Activated gamma-delta T cell treated with Interleukin-2 at 50 U/mL for 16 hours (primary cell): ENCODE measurements at places on chromosomes 16 and 17.
A peak's percentile ranks its signal among the peaks of the same experiment; 100 is the strongest.

DNA sequence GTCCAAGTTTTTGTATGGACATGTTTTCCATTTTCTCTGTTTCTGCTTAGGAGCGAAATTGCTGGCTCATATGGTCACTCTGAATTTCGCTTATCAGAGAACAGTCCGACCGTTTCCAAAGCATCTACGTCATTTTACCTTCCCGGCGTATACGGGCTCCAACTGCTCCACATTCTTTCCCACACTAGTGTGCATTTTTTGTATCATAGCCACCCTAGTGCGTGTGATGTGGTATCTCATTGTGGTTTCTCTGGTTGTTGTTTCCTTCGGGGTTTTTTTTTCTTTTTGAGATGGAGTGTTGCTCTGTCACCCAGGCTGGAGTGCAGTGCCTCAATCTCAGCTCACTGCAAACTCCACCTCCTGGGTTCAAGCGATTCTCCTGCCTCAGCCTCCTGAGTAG is 31.0 kb upstream of the BHLHA9 start:
- DNase-seq: no peak

- DNase-seq: no peak
Measured at GRCh38 chr16:19716183-19716582, 1.8 kb downstream of the KNOP1 start.

GRCh38 chr16:89286096-89286495 is 68.6 kb downstream of the ZNF778 start:
- no peak for DNase-seq

DNA sequence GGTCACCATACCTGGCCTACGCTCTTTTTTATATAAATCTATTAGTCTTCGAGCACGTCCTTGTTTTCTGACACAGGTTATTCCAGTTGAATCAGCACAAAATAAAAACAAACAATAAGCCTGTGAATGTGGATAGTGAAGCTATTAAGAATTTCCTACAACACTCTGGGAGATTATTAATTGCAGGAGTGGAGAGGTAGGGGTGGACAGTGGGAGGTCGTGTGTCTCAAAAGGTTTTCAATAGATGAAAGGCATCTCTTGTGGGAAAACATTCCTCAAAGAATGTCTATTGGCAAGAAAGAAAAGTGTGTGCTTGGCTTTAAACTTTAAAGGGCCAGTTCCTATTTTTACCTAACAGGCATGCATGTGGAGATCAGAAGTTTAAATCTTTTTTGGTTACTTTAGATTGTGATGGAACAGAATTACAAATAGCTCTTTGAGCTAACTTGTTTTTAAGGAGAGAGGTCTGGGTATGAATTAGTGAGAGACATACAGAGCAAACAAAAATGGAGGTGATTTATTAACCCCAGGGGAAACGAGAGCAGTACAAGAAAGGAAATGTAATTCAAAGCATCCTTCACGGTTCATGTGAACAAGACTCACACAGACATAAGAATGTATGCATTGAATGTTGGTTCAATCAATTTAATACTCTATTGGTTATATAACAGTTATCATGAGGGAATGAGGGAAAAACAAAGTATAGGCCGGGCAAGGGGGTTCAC is 9.0 kb downstream of the SMYD4 start:
- no peak for DNase-seq

- DNase-seq: no peak
Measured at GRCh38 chr17:40017422-40018080, 2.3 kb downstream of the CSF3 start.

DNA sequence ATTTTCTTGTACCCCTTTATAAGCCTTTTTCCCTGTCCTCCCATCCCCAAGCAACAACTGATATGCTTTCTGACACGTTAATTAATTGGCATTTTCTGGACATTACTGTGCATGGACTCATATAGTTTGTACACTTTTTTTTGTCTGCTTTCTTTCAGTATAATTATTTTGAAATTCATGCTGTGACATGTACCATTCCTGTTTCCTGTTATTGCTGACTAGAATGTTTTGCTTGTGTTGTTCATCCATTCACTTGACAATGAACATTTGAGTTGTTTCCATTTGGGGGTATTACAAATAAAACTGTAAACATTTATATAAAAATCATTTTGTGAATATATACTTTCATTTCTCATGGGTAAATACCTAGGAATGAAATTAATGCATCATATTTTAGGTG is 50.6 kb downstream of the RBBP6 start:
- no peak for DNase-seq

GRCh38 chr17:8726941-8727555 is 17.6 kb downstream of the CCDC42 start:
- DNase-seq: no peak

- DNase-seq: no peak
Measured at GRCh38 chr16:84996365-84996764, 15.0 kb downstream of the ZDHHC7 start.

DNA sequence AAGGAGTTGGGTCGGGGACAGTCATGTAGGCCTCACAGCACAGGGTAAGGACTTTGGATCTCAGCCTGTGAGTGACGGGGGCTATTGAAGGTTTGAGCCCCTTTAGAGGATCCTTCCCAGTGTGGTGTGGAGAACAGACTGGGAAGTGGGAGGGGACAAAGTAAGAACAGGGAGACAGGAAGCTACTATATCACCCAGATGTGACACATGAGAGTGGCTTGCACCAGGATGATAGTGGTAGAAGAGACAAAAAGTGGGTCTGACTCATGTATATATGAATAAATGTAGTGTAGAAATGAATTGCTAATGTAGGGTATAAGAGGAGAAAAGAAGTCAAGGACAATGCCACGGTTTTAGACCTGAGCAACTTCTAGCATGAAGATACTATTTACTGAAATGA is 4.5 kb downstream of the NUP93 start:
- no peak for DNase-seq

GRCh38 chr17:62008294-62008693 is 56.8 kb downstream of the MED13 start:
- DNase-seq: no peak

GRCh38 chr17:82236142-82236971 is 7.5 kb downstream of the SLC16A3 start:
- DNase-seq: peak; percentile 60

- DNase-seq: no peak
Measured at GRCh38 chr17:77600346-77600745, 358.2 kb upstream of the TNRC6C start.

- DNase-seq: no peak
Measured at GRCh38 chr17:14294876-14295275, 6.0 kb upstream of the HS3ST3B1 start.

DNA sequence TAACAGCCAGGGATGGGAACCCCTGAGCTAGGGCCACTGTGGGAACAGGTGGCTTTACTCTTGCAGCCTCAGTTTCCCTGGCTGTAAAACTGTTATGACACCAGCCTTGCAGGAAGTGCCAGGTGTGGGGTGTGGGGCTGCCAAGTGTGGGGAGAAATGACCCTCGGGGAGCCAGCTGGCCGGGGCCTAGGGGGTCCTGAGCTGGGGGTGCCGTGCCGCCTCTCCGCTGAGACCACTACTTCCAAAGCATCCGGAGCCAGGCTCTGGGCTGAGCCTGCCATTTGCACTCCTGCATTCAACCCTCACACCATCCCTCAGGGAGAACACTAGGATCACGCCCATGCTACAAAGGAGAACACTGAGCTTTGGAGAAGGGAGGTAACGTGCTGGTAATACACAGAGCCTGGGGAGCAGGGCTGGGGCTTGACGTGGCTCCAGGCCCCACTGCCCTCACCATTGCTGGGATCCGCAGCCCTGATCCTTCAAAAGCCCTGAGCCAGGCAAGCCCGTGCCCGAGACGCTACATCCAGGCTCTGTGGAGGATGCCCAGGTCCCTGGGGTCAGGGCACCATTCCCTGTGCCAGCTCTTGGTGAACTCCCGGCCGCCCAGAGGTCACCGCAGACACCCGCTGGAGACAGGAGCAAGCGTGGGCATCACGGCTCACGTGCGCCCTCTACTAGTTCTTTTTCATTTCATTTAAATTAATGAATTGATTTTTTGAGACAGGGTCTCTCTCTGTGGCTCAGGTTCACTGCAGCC is 28.8 kb upstream of the GINS2 start:
- peak; percentile 53 for DNase-seq

DNA sequence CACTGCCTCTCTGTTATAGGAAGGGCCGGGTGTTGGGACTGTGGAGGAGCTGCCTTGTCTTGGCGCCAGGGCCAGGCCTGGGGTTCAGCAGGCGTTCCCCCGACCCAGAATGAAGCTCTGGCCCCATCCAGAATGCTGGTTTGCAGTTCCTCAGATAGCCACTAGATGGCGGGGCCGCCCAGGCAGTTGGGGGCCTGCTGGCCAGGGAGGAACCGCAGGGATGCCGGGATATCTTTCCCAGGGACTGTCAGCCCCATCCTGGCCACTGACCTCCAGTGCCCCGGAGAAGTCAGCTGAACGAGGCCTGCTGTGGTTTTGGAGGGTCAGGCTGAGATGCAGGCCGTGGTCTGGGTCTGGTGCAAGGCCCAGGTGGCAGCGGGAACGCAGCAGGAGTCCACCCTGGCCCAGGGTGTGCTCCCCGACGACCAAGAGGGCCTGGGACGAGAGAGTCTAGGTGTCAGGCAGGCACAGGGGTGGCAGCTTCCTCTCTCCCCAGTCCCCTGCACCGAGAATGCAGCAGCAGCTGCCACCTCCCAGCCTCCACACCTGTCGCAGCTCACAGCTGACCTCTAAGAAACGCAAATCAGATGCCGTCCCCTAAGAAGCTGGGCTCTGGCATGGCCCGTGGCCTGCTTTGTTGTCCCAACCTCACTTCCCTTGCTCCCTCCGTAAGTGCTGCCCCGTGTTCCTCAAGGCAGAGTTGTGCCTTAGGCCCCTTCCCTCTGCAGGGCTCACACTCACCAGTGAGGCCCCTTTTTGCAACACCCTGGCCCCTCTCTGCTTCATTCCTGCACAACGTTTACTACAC is 51.2 kb downstream of the RMI2 start:
- peak; percentile 65 for DNase-seq

DNA sequence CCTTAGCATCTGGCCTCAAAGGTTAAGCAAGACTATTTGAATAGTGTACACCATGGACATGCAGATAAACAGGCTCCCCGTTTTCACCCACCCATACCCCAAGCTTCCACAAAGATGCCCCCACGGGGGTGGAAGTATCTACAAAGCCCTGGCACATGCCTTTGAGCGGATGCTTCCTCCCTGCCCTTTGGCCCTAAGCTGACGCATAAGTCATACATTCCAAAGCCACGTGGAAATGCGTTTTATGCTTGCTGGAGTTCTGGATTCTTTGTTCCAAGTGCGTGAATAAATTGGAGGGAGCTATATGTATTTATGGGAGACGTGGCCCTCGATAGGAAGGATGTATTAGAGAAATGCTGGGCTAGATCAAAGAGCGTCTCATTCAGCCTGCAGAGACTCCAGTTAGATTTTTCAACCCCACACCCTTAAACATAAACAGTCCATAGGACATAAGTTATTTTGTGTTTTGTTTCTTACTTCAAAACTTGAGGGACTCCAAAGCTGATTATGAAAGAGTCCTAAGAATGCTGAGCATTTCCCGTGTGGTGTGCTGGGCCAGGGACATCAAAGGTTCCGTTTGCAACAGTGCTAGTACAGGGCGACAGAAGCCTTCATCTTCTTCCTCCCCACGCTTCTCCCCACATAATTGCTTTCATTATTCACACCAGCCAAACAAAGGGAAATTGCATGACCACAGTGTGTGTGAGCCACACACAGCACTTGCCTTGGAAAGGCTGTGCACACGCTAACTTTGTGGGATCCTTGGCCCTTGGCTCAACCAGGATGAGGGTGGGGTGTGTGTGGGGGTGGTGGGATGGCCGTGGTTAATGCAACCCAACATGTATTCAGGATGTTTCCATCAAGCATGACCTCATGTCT is 73.6 kb downstream of the WIPI1 start:
- peak; percentile 9 for DNase-seq

DNA sequence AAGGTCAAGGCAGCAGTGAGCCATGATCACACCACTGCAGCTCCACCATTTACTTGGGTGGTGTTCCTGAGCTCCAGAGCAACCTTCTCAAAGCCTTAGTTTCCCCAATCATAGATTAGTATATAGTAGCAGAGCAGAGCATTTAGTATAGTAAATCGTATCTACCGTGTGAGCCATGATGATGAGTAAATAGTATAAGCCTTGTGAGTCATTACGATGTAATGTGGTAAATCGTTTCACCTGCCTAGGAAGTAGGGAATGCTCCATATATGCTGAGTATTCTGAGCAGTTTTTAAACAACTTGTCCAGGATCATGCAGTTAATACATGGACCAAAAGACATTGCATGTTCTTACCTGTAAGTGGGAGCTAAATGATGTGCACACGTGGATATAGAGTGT is 66.4 kb downstream of the SCNN1B start:
- no peak for DNase-seq

GRCh38 chr17:74287031-74287602 is 13.1 kb downstream of the DNAI2 start:
- no peak for DNase-seq

DNA sequence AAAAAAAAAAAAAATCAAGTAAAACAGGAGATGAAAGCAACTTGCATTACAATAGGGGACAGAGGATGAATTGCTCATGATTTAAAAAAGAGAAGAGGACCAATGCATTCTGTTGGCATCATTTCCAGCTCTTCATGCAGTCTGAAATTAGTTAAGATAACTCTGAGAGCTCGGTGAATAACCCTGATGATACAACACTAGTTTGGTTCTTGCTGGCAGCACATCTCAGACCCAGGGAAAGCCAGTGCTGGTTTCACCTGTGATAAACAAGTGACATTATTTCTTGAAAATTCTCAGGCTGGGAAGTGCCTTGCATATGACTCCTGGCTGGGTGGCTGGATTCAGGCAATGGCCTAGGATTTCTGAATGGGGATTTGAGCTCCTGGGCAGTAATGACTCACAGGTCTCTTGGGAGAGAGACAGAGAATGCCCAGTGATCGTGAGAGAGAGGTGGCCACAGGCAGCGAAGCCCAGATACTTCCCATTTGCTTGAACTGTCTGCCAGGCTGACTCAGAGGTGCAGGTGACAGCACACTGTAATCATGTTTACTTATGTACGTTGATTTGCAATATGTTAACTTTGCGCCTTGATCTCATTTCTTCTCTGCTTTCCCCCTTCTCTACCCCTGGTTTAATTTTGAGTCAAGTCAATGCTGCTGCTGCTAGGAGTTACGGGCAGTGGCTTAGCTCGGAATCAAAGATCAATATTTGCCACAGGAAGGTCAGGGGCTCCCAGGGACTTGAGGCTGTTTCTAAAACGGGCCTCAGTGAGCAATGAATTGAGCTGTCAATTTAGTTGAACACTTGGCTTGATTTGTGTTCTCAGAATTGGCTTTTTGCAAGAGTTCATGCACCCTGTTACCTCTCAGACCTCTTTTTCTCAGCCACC is 27.1 kb downstream of the ARSG start:
- no peak for DNase-seq

GRCh38 chr17:34378664-34379101 is 15.7 kb upstream of the CCL1 start:
- no peak for DNase-seq

GRCh38 chr16:79618692-79619050 is 18.1 kb upstream of the MAF start:
- DNase-seq: no peak

DNA sequence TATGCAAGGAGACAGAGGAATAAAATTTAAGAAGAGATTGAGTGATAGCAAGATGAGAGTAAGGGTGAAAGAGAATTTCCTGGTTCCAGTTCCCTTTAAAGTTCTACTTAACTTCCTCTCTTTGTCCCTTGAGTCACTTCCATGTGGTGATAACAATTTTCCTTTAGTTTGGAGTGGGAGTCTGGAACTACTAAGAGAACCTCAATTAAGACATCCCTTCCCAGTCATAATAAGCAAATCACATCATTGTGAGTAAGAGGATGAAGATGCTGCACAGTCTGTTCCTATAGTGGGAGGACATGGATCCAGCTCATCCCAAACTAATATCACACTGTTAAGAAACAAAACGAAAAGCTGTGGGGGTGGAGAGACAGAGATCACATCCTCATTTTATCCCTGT is 24.4 kb downstream of the TBX21 start:
- no peak for DNase-seq

- DNase-seq: no peak
Measured at GRCh38 chr16:50263060-50263909, 3.1 kb upstream of the ADCY7 start.
